ENCODE measurements at places on chromosomes 6 and 20. TPM values are rescaled to one million over a fixed set of nuclear protein-coding genes. Genes with fewer than 3 reads are reported as not detected.

DNA sequence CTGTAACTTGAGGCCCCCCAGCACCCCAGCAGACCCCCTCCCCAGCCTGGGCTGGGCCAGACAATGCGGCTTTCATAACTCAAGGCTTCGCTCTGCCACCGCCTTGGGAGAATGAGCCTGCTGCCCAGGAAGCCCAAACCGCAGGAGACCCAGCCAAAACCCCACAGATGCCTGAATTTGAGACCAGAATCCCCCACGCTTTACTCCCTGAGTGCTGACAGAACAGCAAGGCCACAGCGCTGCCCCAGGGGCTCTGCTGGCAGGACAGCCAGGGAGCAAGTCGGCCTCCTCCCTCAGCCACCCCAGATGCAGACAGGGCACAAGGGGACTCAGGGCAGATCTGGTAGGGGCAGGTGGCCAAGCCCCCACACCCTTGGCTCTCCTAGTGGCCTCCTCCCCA lies 2.2 kb downstream of the MDFI start:
- peak; percentile 62 for DNase-seq

GRCh38 chr6:144715344-144715743 lies 430.2 kb downstream of the UTRN start:
- no peak for DNase-seq

DNA sequence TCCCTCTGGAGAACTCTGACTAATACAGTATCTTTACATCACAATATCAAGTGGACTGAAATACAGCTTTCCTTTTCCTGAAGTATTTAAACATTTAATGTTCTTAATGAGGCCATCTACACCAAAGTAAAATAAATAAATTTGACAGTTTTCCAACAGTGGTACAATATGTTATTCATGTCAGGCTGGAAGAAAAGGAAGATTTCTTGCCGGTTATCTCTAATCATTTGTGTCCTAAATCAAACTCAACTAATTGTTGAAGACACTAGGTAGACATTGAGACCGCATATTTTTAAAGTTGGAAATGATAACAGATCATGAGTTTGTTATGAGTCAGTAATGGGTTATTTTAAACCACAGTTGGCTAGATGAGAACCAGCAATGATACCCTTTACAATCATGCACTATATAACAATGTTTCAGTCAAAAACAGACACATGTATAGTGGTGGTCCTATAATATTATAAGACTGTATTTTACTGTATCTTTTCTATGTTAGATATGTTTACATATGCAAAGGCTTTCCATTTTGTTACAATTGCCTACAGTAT lies 241.6 kb downstream of the LMBRD1 start:
- no peak for DNase-seq

The VNN1 gene
- total RNA-seq, result 0.17 TPM

The SIRPB1 gene
- 0.69 TPM for total RNA-seq

- no peak for DNase-seq
Measured at GRCh38 chr6:24721461-24722215, 2.7 kb upstream of the C6orf62 start.

DNA sequence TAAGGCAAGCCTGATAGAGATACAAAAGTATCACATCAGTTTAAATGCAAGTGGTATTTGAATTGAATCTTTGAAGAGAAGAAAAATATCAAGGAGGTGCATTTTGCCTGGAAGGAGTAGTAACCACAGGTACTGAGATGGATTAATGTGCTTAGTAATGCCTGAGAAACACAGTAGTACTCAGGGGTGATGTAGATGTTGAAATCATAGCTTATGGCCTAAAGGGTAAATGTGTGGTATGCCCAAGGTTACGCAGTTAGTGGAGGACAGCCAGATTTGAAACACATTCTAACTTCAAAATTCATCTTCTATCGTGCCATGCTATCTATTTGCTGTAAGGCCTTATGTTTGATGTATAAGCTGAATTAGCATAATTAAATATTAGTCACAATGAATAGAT lies 55.9 kb downstream of the STXBP5 start:
- DNase-seq, result no peak

DNA sequence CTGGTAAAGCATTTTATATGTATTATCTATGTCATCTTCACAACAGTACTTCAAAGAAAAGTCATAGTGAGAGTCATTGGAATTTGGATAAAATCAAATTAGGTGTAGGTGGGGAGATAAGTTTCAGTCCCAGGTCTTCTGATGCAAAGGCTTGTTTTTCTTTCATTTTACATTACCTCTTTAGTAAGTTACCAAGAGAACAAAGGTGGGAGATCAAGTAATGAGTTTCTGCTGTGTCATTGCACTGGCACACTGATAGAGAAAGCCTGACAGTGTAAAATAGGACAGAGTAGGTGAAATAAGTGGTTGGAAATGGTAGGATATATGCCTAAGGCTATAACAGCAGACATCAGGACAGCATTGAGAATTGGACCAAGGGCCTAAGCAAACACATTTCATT lies 250.4 kb downstream of the NKAIN2 start:
- DNase-seq, result no peak

DNA sequence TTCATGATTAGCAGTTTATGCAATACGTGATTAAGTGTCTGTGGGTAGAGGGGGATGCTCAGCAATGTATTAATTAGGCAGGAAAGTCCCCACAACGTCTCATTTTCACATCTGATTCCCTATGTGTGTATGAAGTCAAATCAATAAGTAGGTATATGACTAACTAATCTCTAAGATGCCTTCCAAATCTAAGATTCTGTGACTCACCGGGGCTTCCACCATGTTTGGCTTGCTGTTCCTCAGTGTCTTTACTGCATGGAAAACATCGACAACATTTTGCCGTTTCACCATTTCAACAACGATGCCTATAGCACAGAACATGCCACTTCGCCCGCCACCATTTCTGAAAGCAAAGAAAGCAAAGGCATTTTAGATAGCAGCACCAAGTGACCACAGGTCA lies 72.0 kb upstream of the THEMIS start:
- no peak for DNase-seq

The SMLR1 gene
- not detected for total RNA-seq

The NKX2-2 gene
- total RNA-seq, result 3.0 TPM

GRCh38 chr6:54846857-54847674 lies 495 bp downstream of the FAM83B start:
- no peak for DNase-seq

The VGLL2 gene
- total RNA-seq, result 0.30 TPM

The BEND6 gene
- 27.1 TPM for total RNA-seq

The ZNF343 gene
- total RNA-seq, result 11.9 TPM

GRCh38 chr6:11869672-11870340 lies 91.2 kb upstream of the ADTRP start:
- DNase-seq, result no peak

GRCh38 chr6:111474106-111474505 lies 8.9 kb downstream of the REV3L start:
- no peak for DNase-seq

DNA sequence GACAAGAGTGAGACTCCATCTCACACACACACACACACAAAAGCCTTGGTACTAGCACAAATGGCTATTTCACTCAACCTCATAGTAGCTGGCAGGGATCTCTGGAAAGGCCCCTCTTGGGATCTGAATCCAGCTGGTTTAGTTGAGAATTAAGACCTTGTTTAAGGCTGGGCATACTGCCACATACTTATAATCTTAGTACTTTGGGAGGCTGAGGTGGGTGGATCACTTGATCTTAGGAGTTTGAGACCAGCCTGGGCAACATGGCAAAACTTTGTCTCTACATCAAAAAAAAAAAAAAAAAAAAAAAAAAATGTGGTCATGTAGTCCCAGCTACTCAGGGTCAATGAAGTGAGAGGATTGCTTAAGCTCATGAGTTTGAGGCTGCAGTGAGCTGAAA lies 628.3 kb downstream of the MMUT start:
- DNase-seq, result no peak

DNA sequence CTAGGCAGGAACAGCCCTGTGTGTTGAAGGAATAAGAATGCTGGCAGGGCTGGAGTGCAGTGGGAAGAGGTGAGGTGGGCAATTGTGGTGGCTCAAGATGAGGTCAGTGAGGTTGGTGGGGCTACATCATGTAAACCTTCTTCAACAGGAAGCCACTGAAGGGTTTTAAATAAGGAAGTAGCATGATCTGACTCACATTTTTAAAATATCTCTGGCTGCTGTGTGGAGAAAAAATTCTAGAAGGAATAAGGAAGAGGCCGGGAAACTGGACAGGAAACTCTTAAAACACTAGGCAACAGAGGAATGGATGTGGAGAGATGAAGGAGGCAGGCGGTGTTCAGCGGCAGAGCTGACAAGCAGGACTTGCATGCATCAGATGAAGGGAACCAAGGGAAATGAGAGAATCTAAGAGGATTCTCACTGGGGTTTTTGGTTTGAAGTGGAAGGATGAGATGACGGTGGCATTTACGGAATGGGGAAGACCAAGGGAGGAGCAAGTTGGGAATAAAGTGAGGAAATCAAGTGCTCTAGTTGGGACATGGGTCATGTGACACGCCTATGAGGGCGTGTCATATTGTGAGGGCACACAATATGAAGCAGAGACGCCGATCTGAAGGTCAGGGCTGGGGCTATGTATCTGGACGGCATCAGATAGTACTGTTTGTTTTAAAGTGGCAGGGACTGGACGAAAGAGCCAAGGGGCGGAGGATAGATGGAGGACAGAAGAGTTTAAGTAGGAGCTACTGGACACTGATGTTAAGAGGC lies 18.2 kb downstream of the TMEM242 start:
- DNase-seq, result no peak

DNA sequence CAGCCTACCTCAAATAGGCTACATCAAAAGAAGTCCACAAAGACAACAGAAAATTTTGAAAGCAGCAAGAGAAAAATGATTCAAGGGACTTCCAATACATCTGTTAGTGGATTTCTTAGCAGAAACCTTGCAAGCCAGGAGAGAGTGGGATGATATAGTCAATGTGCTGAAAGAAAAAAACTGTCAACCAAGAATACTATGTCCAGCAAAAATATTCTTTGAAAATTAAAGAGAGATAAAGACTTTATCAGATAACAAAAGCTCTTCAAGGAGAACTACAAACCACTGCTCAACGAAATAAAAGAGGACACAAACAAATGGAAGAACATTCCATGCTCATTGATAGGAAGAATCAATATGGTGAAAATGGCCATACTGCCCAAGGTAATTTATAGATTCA lies 34.0 kb downstream of the MCHR2 start:
- DNase-seq, result no peak

- DNase-seq, result no peak
Measured at GRCh38 chr6:121498481-121499276, 63.2 kb downstream of the GJA1 start.

DNA sequence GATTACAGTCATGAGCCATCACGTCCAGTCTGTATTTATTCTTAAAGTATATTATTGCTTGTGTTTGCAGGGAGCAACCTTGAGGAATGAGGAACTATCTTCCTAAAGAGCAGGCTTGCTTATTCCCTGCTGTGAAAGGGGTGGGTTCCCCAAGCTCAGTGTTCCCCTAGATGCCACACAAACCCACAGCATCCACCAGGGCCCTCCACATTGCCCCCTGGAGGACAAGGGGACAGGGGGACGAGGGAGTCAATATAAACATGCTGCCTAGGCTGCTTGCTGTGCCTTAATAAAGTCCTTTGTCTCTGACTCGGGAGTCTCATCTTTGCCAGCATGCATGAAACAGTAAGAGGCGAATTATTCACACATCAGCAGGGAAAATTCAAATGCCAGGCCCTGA lies 8.0 kb upstream of the IDH3B start:
- DNase-seq, result no peak

DNA sequence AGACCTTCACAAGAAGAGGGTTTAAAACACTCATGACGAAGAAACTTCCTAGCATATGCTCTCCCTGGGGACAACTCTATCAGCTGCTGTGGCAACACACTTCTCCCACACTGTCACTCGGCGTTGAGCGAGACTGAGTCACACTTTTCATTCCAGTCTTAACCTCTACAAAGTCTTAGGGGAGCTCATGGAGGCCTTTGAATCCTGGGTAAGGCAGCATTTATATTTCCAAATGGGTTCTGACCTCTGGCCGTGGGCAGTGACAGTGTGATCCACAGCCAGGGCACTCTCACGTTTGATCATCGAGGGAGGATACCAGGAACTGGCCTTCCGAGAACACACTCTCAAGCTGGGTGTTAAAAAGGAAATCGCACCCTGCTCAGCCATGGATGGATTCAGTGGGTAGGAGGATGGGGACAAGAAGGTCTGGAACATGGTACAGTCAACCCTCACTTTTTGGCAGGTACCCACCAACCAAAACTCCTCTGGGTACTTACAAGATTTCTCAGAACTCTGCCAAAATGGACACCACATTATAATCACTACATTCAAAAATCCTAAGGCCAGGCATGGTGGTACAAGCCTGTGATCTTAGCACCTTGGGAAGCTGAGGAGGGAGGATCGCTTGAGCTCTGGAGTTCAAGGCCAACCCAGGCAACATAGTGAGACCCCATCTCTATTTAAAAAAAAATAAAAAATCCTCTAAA lies 19.6 kb downstream of the RRBP1 start:
- DNase-seq, result no peak

- DNase-seq, result no peak
Measured at GRCh38 chr6:34671801-34672656, 24.5 kb downstream of the ILRUN start.
